ENCODE measurements at places on chromosomes 2 and 18.

- DNase-seq = no peak
Measured at GRCh38 chr2:11292464-11293255, 51.8 kb downstream of the ROCK2 start.

- DNase-seq = no peak
Measured at GRCh38 chr2:183093857-183094657, 15.5 kb downstream of the DUSP19 start.

DNA sequence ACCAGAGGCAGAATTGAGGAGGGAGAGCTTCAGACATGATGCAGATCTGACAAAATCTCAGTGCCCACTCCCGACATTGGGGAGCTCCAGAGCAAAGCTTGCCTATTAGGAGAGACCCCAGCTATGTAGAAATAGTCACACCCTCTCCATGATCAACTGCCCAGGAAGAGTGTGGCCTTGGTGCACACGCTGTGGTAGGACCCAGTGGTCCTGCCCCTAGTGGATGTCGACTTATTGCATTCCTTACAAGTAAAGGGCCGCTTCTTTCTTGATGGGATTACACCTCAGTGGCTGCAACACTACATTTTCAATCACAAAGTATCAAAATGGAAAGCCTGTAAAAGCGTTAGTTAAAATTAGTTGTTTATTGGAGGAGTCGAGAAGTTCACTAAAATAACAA, 64.2 kb downstream of the VRK2 start:
- no peak for DNase-seq

GRCh38 chr2:131049150-131049718, 44.0 kb downstream of the FAM168B start:
- no peak for DNase-seq

GRCh38 chr2:128300151-128301020, 18.3 kb downstream of the HS6ST1 start:
- DNase-seq = no peak

DNA sequence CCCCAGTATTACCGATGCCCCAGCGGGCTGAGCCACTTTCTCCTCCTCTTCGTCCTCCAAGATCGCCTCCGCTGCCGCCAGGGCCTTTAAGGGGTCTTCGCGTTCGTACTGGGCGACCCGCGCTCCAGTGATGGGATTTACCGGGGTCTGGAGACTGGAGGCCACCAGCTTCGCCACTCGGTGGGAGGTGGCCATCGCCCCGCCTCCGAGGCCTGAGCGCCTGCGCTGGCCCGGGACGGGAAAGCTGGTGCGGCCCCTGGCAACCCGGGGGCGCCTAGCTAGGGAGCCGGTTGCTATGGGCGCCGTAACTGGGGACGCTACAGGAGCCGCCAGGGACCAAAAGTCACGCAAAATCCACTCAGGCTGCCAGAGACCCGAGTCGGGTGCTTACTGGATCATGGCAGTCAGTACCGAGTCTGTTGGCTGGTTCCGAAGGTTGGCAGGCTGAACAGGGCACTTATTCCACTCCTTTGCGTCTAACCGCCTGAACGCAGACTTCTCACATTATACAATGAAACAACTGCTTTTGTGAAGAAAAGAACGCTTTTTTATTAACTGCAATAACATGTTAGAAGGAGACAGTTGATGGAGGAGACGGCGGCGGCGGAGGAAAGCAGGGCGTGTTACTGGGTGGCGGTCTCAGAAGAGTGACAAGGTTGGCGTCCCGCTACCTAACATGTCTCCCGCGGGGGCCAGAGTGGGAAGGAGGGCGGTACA, at the start of gene FAM161A:
FAM161A (minus strand) TSS at position 214 of the 717 bp plus-strand sequence; CDS start at position 195, 19 bp downstream.
- DNase-seq = peak; percentile 89

GRCh38 chr2:9226458-9227380, 20.1 kb downstream of the ASAP2 start:
- no peak for DNase-seq

DNA sequence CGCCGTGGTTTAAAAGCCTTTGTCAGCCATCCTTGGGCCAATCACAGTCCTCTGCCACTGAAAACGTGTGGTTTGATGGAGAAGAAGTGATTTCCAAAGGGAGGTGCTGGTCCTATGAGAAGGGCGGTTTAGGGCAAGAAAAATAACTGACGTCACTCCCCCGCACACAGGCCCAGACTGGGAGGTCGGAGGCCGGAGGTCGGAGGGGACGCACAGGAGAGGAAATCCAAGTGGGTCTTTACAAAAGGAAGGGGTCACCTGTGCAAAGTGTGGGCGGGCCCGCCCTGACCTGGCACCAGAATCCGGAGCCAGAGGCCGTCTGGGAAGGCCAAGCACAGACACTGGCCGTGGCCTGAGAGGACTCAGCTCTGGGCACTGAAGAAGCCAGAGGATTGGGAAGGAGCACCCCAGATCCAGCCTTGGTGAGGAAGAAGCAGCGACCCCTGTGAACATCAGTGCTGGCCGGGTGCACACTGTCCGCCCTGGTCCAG, 18.0 kb upstream of the KCNG2 start:
- DNase-seq = no peak

DNA sequence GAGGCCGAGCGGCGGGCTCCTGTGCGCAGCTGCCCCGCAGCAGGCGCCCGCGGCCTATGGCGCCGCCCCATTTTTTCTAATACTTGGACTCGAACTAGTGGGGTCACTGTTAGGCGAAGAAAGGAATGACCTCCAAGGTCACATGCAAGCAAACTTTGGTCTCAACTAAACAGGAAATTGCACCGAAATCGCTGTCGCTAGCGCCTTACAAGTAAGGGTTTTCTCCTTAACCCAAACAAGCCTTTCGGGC, 339 bp downstream of the ACAA2 start:
- DNase-seq = peak; percentile 80

DNA sequence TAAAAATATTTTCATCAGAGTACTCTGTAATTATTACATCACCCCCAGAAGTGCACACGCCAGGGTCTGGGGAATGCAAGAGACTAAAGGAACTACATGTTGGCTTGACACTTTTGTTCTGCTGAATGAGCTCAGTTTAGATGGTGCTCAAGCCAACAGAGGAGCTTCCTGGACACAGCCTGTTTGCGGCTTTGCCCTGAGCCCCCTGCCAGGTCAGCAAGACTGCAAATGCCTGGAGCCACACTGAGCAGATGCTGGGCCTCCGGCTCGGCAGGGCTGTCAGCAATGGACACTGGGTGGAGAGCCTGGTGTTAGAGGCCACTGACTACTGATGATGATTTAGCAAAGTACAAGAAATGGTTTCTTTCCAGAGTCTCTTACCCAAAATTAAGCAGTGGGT, 31.9 kb downstream of the PTPN18 start:
- no peak for DNase-seq

DNA sequence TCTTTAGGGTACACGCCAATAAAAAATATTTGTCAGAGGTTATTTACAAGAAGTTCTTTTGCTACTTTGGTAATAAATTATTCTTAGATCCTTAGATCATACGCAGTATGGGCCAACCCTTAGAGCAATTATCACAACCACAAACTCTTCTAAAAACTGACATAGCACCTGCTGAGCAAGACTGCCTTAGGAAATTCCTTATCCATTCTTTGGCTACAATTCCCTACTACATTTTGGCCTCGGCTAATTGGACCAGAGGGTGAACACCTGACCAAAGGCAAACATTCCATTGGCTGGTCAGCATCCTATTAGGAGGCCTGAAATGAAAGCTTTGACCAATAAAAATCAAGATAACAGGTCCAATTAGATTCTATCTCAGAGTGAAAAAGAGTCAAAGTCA, 147.6 kb upstream of the CCDC68 start:
- DNase-seq = no peak

- DNase-seq = no peak
Measured at GRCh38 chr18:73462092-73462491, 594.3 kb upstream of the NETO1 start.

DNA sequence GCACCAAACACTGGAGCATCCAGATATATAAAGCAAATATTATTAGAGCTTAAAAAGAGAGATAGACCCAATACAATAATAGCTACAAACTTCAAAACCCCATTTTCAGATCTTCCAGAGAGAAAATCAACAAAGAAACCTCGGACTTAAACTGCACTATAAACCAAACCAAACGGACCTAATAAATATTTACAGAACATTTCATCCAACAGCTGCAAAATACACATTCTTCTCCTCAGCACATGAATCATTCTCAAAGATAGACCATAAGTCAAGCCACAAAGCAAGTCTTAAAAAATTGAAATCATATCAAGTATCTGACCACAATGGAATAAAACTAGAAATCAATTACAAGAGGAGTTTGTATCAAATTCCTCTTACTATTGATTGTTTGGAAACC, 140.2 kb upstream of the OTOS start:
- no peak for DNase-seq

DNA sequence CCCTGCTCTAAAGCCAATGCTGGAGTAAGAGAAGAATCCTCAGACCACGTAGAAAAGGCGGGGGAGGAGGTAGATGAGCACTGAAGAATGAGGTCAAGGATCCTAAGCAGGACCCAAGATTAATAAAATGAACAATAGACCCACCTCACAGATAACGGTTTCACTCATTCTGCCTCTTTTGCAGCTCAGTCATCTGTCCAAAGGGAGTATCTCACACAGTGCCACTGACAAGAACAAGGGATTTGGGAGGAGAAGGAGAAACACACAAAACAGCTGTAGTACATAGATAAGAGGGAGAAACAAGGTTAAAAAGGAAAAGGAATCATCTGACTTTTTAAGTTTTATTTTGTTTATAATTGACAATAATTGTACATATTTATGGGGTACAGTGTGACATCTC, 30.9 kb upstream of the SULT1C4 start:
- no peak for DNase-seq

DNA sequence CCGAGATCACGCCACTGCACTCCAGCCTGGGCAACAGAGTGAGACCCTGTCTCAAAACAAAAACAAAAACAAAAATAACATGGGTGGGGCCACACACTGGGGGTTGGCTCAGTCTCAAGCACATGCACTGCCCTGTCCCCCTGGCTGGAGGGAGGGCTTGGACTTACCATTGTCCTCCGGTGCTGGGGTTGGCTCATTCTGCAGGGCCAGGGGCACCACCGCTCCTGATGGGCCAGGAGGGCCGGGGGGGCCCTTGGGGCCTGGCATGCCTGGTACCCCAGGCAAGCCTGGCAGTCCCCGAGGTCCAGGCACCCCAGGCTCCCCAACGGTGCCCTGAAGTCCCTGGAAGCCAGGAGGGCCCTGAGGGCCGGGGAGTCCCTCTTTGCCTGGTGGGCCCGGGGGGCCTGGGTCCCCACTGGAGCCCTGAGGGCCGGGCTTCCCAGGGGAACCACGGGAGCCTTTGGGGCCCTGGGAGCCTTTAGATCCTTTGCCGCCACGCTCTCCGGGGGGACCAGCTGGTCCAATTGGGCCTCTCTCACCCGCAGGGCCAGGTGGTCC, 66.8 kb upstream of the THOC1 start:
- no peak for DNase-seq

DNA sequence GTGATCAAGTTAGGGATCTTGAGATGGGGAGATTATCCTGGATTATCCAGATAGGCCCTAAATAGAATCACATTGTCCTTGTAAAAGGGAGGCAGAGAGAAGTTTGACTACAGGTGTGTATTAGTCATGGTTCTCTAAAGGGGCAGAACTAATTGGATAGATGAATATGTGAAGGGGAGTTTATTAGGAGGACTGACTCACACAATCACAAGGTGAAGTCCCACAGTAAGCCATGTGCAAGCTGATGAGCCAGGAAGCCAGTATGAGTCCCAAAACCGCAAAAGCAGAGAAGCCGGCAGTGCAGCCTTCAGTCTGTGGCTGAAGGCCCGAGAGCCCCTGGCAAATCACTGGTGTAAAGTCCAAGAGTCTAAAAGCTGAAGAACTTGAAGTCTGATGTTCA, 275.8 kb downstream of the KCNS3 start:
- no peak for DNase-seq

GRCh38 chr18:26531605-26532298, 16.6 kb downstream of the KCTD1 start:
- DNase-seq = no peak

DNA sequence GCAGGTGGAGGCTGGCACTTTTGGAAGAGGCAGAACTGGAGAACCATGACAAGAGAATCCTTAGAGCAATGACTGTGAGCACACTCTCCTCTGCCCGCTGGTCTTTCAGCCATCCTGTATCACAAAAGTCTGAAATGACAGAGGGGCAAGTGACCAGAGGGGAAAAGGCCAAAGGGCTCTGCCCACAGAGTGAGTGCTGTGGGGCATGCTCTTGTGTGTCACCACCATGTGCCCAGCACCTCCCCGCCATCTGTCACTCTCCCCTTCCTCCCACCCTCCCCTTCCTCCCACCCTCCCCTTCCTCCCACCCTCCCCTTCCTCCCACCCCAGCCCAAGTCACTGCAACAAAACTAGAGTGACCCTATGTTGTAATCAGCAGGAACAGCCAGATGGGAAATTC, 31.9 kb downstream of the DAW1 start:
- peak; percentile 51 for DNase-seq

DNA sequence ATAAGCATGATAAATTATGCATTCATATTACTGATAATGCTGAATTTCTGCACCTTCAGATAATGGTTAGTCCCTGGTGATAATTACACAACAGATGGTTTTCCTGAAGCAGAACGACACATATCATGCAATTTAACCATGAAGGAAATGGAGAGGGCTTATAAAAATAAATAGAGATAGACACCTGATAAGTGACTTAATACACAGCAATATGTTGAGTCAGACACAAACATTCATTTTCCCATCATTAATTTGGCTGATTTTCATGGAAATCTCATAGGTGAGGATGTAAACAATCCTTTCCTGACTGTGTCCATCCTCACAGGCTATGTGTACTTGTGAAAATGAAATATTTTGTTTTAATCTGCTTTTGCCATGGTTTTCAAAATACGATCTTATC, 36.9 kb upstream of the DSEL start:
- DNase-seq = no peak

GRCh38 chr2:37375741-37376288, 31.4 kb downstream of the QPCT start:
- DNase-seq = no peak

- no peak for DNase-seq
Measured at GRCh38 chr2:83143946-83144345, 1315.1 kb downstream of the SUCLG1 start.

DNA sequence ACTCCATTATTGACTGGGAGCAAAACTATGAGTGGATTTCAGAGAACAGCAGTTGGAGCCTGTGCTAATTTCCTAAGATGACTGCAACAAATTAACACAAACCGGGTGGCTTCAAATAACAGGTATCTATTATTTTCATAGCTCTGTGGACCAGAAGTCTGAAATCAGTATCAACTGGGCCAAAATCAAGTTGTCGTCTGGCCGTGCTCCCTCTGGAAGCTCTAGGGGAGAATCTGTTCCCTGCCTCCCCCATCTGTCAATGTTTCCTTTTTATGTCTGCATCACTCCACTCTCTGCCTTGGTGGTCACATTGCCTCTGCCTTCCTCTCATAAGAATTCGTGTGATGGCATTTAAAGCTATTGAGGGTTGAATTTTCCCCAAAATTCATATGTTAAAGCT, 269.8 kb downstream of the TMX3 start:
- DNase-seq = no peak

- DNase-seq = no peak
Measured at GRCh38 chr18:79203017-79203605, 133.9 kb downstream of the ATP9B start.

DNA sequence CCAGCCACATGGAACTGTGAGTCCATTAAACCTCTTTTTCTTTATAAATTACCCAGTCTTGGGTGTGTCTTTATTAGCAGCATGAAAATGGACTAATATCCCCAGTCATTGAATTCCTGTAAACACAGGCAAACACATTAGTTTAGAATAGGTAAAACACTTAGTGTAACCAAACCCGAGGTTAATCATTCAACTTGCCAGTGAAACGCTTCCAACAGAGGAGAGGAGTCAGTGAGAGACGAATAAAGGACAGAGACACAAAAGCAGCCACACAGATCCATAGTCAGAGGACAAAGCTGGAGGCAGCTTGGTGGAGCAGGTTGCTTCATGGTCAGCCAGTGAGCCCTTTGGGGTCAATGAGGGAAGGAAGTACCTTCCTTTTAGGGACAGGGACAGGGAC, 348.1 kb downstream of the TGIF1 start:
- DNase-seq = no peak
